ENCODE measurements at places on chromosomes 6 and 20. TPM values are rescaled to one million over a fixed set of nuclear protein-coding genes. Genes with fewer than 3 reads are reported as not detected.

Gene HLA-G
- total RNA-seq, result 0.49 TPM

DNA sequence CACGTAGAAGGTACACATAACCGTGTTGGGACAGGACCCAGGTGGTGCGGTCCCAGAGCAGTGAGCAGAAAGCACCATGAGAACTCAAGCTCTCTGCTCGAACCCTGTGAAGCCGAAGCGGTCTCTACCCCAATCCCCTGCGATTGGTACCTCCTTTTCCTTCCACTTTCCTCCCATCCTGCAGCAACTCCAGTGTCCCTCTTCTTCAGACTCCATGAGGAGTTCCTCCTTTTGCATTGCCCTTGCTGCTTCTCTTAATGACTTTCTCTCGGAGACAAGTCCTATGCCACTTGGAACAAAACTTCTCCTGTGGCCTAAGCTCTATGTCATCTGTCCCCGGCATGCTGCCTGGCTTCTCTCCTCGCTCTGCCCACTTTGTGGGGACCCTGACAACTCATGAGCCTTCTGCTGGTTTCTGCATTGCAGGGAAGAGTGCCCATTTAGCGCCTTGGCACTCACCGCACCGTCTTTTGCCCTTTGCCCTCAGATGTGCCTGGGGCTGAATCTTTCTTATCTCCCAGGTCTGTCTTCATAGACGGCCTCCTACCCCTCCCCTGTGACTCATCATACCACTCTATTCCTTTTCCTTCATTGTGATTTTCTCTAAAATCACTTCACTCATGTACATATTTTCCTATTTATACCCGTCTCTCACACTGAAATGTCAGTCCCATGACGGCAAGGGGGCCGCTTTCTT lies 9.2 kb upstream of the ZNF831 start:
- peak overlapping the region; percentile 35 for H3K27ac ChIP-seq
- H3K36me3 ChIP-seq, result peaks cover 3% of the 10 kb centered on the region
- peaks cover 100% of the 10 kb centered on the region for H3K4me1 ChIP-seq
- peak overlapping the region; percentile 37 for H3K4me3 ChIP-seq
- DNase-seq, result no peak

- H3K4me3 ChIP-seq, result no peak overlapping the region
- no peak overlapping the region for H3K27ac ChIP-seq
- H3K4me1 ChIP-seq, result no peaks in the 10 kb centered on the region
- H3K36me3 ChIP-seq, result no peaks in the 10 kb centered on the region
- DNase-seq, result no peak
Observed at GRCh38 chr6:106692112-106692818, 62.9 kb downstream of the QRSL1 start.

Gene RBM24
- not detected for total RNA-seq

GRCh38 chr6:18276610-18277236 lies 12.4 kb upstream of the DEK start:
- H3K27me3 ChIP-seq, result peaks cover 33% of the 10 kb centered on the region
- no peak overlapping the region for H3K4me3 ChIP-seq
- DNase-seq, result no peak

- DNase-seq, result no peak
- H3K27ac ChIP-seq, result no peak overlapping the region
- H3K36me3 ChIP-seq, result no peaks in the 10 kb centered on the region
- no peak overlapping the region for H3K4me3 ChIP-seq
- H3K27me3 ChIP-seq, result peaks cover 5% of the 10 kb centered on the region
Observed at GRCh38 chr6:136470044-136470443, 80.2 kb downstream of the MAP7 start.

- peaks cover 21% of the 10 kb centered on the region for H3K4me1 ChIP-seq
- H3K27ac ChIP-seq, result no peak overlapping the region
- H3K27me3 ChIP-seq, result peaks cover 8% of the 10 kb centered on the region
- no peaks in the 10 kb centered on the region for H3K36me3 ChIP-seq
Observed at GRCh38 chr20:58847463-58847862, 3.2 kb downstream of the GNAS-AS1 start.

GRCh38 chr6:42704251-42704936 lies 18.0 kb downstream of the PRPH2 start:
- H3K27me3 ChIP-seq, result no peaks in the 10 kb centered on the region
- H3K4me1 ChIP-seq, result no peaks in the 10 kb centered on the region
- no peaks in the 10 kb centered on the region for H3K36me3 ChIP-seq
- no peak overlapping the region for H3K27ac ChIP-seq
- DNase-seq, result no peak

- no peaks in the 10 kb centered on the region for H3K27me3 ChIP-seq
- H3K4me1 ChIP-seq, result no peaks in the 10 kb centered on the region
- H3K27ac ChIP-seq, result no peak overlapping the region
Observed at GRCh38 chr6:11770546-11771466, 7.8 kb downstream of the ADTRP start.

DNA sequence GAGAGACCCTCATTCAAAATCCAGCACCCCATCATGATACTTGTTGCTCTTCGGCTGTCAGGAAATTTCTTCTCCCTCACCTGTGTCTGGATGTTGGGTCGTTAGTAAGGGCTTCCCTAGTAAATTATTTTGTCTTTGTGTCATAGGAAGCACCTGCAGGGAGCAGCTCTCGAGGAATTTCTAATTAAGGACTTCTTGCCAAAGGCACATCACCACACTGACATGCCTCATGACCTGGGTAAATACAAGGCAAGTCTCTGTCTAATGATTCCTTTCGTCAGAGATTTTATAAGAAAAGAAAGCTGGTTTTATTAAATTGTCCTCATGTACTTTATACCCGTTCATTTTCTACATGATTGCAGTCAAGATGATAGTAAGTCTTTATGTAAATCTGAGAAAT lies at the start of gene NOX3:
Gene NOX3, minus strand, starts transcription at position 74 of the 400 bp plus-strand sequence. Its CDS starts 39 bp downstream, at position 35.
- no peak for DNase-seq
- no peak within 1 kb of the TSS for H3K4me3 ChIP-seq
- H3K36me3 ChIP-seq, result no peaks in the 10 kb centered on the region

DNA sequence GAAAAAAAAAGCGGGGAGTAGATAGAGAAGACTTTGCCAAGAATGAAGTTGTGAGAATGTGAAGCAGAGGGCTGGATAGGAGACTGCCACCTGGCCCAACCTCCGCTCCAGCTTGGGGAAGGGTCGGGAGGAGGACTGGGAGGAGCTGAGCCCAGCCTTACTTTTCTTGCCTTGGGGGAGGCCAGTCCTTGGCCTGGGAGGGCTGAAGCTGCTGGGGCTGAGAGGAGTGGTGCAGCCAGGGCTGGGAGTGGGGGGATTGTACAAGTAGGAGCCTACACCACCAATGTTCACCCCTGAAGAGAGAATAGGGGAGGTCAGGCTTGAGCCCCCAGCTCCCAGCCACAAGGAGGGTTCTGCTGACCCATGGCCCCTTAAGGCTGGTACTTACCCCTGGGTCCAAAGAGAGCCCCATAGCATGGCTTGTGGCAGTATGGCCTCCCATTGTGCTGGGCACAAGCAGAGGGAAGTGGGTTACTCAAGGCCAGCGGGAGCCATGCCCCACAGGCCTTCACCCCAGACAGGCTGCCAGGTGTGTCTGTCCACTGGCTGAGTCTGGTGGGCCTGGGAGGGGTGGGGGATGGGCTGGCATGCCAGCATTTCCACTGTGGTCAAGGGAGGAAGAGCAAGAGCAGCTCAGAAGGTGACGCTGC lies 1.1 kb downstream of the CRIP3 start:
- H3K27ac ChIP-seq, result no peak overlapping the region
- no peak for DNase-seq
- H3K36me3 ChIP-seq, result no peaks in the 10 kb centered on the region
- no peaks in the 10 kb centered on the region for H3K27me3 ChIP-seq
- H3K4me1 ChIP-seq, result peaks cover 9% of the 10 kb centered on the region

GRCh38 chr6:31791324-31792089 lies 4.0 kb downstream of the VARS1 start:
- H3K4me1 ChIP-seq, result peaks cover 26% of the 10 kb centered on the region
- no peak overlapping the region for H3K4me3 ChIP-seq
- peak; percentile 36 for DNase-seq
- H3K27me3 ChIP-seq, result no peaks in the 10 kb centered on the region
- no peak overlapping the region for H3K27ac ChIP-seq

- no peaks in the 10 kb centered on the region for H3K27me3 ChIP-seq
- H3K27ac ChIP-seq, result no peak overlapping the region
- no peaks in the 10 kb centered on the region for H3K4me1 ChIP-seq
Observed at GRCh38 chr20:19590382-19590781, 167.7 kb upstream of the RIN2 start.

GRCh38 chr20:15222502-15223330 lies 885.3 kb upstream of the FLRT3 start:
- H3K4me3 ChIP-seq, result no peak overlapping the region
- no peaks in the 10 kb centered on the region for H3K27me3 ChIP-seq
- H3K4me1 ChIP-seq, result no peaks in the 10 kb centered on the region
- H3K27ac ChIP-seq, result no peak overlapping the region
- no peak for DNase-seq

DNA sequence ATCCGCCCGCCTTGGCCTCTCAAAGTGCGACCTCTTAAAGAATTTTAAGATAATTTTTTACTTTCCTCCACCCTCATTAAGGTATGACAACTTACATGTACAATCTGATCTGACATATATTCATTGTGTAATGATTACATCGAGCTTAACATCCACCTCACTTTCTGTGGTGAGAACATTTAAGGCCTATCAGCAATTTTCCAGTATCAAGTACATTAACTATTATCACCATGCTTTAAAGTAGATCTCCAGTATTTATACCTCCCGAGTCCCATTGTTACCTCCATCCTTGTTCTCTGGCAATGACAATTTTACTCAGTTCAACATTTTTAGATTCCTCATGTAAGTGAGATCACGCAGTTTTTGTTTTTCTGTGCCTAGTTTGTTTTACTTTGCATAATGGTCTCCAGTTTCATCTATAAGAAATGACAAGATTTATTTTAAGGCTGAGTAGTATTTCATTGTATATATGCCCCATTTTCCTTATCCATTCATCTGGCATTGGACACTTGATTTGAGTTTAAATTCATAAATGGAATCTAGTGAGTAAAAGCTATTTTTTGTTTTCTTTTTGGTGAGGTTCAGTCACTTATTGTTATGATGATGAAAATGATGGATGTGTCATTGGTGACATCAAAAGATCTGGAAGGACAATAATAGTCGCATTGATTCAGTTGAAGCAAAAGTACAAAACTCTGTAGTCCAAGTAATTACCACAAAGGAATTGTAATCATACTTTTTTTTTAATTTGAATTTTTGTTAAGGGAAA lies 87.0 kb downstream of the OR2B2 start:
- H3K4me3 ChIP-seq, result peak overlapping the region; percentile 93
- H3K27ac ChIP-seq, result peak overlapping the region; percentile 91
- H3K36me3 ChIP-seq, result no peaks in the 10 kb centered on the region
- DNase-seq, result peak; percentile 62
- H3K4me1 ChIP-seq, result peaks cover 18% of the 10 kb centered on the region

Gene SGK2
- 1.7 TPM for total RNA-seq

- H3K27ac ChIP-seq, result no peak overlapping the region
- H3K27me3 ChIP-seq, result peaks cover 7% of the 10 kb centered on the region
- DNase-seq, result peak; percentile 26
- no peaks in the 10 kb centered on the region for H3K4me1 ChIP-seq
- no peaks in the 10 kb centered on the region for H3K36me3 ChIP-seq
Observed at GRCh38 chr6:1436334-1437306, 47.2 kb downstream of the FOXF2 start.

- no peak overlapping the region for H3K4me3 ChIP-seq
- DNase-seq, result no peak
- no peak overlapping the region for H3K27ac ChIP-seq
Observed at GRCh38 chr6:5295623-5296022, 34.3 kb downstream of the FARS2 start.

DNA sequence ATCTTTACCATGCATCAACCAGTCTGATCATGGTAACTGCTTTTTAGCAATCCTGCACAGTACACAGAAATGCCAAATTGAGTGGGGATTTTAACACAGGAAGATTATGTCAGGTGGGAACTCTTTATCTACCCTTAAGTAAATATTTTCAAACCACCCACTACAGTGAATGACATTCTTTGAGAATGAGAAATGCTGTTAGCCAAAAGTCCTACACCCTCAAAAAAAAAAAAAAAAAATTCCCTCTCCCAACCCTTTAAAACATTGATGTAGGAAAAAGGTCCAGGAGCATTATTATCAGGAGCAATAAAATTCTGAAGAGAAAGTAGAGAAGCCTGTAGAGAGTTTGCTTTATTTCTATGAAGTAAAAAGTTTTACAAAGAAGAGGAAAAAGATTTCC lies 307.2 kb upstream of the THEMIS start:
- H3K36me3 ChIP-seq, result no peaks in the 10 kb centered on the region
- no peak overlapping the region for H3K4me3 ChIP-seq
- H3K27me3 ChIP-seq, result no peaks in the 10 kb centered on the region
- no peak for DNase-seq
- no peaks in the 10 kb centered on the region for H3K4me1 ChIP-seq
- H3K27ac ChIP-seq, result no peak overlapping the region

GRCh38 chr6:3693831-3694230 lies 57.7 kb downstream of the PXDC1 start:
- H3K27me3 ChIP-seq, result no peaks in the 10 kb centered on the region
- H3K36me3 ChIP-seq, result no peaks in the 10 kb centered on the region
- H3K27ac ChIP-seq, result no peak overlapping the region
- H3K4me3 ChIP-seq, result no peak overlapping the region
- no peaks in the 10 kb centered on the region for H3K4me1 ChIP-seq
- no peak for DNase-seq

DNA sequence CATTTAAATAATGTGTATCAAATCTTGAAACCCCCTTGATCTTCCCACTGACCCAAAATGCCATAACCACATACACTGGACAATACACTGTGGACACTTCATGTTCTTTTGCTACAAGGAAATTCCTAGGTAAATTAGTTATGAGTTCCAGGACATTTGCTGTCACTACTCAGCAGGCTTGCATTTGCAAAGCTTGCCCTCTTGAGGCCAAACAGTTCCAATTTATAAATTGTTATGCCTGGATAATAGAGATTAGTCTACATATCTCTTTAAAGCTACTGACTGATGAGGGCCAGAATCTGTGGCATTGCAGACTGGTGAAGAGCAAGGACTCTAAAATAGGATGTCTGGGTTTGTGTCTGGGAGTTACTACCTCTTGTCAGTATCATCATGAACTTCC lies 17.4 kb upstream of the RAB32 start:
- no peak overlapping the region for H3K4me3 ChIP-seq
- DNase-seq, result no peak
- no peaks in the 10 kb centered on the region for H3K36me3 ChIP-seq
- no peaks in the 10 kb centered on the region for H3K4me1 ChIP-seq
- H3K27ac ChIP-seq, result no peak overlapping the region

Gene THBS2
- total RNA-seq, result not detected
